Anterior cingulate cortex (tissue), 58 donors: ENCODE measurements at places on chromosomes 1 and 21.

- no peak for DNase-seq
Measured at GRCh38 chr1:39688706-39689105, 2.5 kb downstream of the HPCAL4 start.

- no peak for DNase-seq
Measured at GRCh38 chr1:208349694-208350330, 105.6 kb upstream of the PLXNA2 start.

DNA sequence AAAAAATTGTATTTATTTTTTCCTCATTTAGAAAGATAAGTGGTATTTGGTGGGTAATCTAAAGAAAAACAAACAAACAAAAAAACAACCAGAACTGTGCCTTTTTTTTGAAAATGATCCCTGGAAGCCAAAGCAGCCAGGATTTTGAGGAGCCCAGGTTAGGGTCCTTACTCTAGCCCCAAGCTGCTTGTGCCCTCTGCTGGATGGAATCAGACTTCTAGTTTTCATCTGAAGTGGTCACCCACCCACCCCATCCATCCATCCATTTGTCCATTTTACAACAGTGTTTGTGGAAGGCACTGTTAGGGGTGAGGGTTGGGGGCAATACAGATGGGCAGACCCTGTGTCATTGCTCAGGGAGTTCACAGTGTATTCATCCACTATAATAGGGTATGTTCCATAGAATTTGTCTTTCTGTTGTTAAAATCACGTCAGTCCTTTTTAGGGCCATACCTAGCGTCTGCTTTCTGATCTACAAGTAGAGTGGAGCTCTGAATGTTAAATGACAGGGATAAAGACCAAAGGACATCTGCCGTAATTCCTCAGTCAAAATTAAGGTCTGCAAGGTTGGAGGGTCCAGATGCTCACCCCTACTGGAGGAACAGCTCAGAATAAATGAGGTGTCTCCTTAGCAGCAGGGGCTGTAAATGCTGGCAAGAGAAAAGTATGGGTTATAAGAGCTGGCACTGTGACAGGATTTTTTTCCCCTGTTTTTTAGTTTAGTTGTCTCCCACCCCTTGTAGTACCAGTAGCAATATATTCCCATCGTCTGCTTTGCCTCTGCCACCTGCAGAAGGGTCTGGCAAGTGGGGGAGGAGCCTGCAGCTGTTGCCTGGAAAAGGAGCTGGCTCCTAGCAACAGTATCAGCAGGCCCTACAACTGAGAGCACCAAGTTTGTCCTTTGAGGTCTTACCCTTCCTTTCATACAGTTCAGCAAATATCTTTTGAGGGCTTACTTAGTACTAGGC lies 3.2 kb downstream of the LRRC42 start:
- DNase-seq: no peak

- peak; percentile 88 for DNase-seq
Measured at GRCh38 chr1:202861420-202862132, 27.4 kb downstream of the RABIF start.

DNA sequence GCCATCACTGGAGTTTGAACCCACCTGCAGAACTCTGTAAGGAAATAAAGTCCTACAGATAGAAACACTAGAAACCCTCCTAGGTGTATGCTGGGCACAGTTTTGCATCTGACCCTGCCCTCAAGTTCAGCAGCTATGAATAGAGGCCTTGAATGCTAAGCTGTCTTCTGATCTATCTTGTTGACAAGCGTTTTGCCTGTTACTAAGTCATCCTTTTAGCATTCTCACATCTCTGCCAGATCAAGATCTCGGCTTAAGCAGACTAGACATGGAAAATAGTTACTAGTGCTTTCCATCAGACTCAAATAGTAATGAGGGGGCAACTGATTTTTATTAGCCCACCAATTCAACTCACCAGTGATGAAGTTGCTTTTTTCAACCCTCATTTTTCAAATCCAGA lies 10.5 kb downstream of the TBX15 start:
- DNase-seq: no peak

GRCh38 chr1:6511056-6511455 lies 19.6 kb upstream of the PLEKHG5 start:
- DNase-seq: no peak

DNA sequence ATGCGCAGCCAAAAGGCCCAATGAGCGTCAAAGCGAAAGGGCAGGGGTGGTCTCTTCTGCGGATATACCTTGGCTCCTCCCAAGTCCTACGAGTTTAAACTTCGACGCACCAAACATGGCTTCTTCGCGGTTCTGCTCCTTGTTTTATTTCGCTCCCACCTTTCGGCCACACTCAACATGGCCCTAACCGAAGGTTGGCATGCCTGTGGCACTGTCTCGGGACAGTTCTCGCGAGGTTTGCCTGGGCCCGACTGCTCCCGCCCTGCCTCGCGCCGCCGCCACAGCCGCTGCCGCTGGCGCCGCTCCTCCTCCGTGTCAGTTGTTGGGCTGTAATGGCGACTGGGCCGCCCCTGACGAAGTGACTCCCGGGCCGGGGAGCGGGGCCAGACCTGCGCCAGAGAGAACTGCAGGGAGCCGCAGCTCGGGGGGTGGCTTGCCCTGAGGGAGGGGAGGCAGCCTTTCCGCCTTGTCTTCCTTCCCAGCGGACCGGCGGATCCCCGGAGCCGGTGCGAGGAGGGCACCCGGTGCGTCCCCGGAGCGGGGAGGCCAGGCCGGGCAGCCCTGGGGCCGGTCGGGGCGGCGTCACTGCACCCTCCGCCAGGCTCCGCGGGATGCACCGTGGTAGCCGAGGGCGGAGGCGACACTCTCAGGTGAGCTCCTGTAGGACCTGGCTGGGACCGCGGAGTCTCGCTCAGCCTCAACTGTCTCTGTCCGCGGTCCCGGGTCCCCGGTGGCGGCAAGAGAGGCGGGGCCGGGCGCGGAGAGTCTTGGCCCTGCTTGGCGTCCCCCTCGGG lies at the start of gene CEP350:
Gene CEP350, plus strand, starts transcription at position 318 of the 794 bp plus-strand sequence. CDS start 31,372 bp downstream, outside the sequence.
- peak; percentile 89 for DNase-seq

- DNase-seq: peak; percentile 84
Measured at GRCh38 chr1:198157241-198157846, 546 bp downstream of the NEK7 start.

DNA sequence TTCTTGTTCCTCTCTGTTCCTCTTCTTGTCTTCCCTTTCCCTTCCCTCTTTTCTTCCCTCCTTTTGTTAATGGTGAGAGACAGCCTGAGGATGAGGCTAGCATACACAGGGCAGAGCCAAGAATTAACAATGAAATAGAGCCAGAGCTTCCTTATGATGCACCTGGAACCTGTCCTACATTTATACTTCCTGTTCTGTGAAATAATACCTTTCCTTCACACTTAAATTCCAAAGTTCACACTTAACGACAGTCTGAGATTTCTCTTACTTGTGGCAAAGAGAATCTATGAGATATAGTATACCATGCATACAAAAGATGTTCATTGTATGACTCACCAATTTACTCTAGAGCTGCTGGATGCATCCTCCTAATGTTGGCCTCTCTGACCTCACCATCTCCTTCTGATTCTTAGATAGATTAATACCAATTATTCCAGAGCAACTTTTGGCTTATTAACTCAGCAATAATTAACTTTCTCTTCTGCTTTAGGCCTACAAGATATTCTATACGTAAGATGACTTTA lies 30.8 kb upstream of the TSNAX start:
- no peak for DNase-seq

DNA sequence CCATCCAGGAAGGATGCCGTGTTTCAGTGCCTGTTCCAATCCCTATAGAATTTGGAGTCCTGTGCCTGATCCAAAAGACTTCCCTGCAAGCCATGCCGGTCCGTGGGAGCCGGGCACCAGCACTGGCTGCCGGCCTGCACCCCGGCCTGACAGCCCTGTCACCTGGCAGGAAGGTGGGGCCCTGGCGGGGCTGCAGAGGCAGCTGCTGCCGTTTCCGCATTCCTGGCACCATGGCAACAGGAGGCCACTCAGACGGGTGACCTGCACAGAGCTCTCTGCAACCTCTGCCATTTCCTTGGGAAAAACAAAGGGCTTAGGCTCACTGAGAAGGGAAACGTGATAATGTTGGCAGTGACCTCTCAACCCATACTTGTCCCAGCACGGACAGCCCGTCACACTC lies 63.2 kb upstream of the TMEM51 start:
- DNase-seq: no peak

GRCh38 chr1:225813214-225813964 lies 3.5 kb downstream of the EPHX1 start:
- DNase-seq: no peak

DNA sequence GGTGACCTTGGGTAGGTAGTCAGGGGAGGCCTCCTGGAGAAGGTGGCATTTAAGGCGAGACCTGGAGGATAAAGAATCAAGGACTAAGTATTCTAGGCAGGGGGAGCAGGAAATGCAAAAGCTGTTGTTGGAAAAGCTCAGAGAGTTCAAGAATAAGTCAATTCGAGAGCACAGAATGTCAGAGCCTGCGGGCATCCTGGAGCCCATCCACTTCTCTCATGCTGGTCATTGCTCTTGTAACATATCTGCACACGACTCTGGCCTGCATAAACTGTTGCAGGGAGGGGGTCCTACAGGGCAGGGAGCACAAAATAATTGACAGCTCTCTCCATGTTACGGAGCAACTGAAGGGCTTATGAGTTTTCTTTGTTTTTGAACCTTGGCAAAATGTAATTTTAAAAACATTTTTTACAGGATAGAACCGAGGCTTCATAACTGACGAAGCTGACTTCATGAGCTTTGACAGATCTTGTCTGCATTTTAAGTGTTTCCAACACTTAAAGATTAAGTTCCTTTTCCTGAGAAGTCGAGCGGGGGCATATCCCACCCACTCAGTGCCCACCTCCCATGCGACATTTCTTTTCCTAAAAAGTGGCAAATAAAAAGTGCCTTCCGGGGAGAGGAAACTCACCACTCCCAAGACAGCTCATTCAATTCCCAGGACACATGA lies 4.2 kb downstream of the PLA2G5 start:
- no peak for DNase-seq

DNA sequence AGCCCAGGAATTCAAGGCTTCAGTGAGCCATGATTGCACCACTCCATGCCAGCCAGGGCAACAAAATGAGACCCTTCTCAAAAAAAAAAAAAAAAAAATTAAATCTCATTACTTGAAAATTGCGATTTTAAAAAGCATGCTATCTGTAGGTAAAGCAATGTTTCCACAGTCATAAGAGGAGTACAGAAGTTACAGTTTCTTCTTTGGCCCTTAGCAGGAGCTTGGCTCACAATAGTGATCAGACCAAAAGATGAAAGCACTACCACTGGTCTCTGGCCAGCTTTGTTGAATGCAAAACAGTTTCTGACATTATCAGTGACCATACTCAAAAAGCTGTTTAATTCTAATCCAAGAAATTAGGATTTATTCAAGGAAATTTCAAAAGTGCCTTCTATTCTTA lies 31.2 kb downstream of the VAV3 start:
- no peak for DNase-seq

- DNase-seq: no peak
Measured at GRCh38 chr1:176843352-176844297, 320.9 kb downstream of the ASTN1 start.

- no peak for DNase-seq
Measured at GRCh38 chr21:32611471-32611997, 643 bp downstream of the CFAP298 start.

DNA sequence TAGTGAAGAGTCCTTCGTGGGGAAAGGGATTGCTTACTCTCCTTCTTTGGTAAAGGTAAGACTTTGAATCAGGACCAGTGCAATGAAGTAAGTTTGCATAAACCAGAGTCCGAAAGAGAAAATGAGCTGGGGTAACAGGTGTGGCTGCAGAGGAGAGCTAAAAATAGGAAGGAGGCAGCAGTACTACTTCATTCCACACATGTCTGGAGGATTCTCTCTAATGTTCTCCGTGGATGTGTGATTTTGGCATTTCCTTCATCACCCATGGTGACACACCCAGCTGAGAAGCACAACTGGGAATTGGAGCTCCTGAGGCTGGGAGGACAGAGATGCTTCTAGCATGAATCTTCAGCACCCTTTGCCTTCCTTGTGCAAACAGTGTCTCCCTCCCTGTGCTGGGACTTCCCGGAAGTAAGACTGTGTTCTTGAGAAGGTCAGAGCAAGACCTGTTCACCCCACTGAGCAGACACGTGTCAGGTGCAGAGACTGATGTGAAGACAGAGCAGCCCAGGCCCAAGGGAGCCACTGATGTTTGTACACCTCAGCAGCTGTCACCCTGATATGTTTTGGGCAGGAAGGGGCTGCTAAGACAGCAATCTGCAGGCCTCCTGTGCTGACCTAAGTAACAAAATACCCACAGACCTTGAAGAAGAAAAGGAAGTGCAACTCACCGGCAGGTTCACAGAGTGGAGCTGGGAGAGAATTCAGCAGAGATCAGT lies 13.3 kb downstream of the FCRL1 start:
- no peak for DNase-seq

DNA sequence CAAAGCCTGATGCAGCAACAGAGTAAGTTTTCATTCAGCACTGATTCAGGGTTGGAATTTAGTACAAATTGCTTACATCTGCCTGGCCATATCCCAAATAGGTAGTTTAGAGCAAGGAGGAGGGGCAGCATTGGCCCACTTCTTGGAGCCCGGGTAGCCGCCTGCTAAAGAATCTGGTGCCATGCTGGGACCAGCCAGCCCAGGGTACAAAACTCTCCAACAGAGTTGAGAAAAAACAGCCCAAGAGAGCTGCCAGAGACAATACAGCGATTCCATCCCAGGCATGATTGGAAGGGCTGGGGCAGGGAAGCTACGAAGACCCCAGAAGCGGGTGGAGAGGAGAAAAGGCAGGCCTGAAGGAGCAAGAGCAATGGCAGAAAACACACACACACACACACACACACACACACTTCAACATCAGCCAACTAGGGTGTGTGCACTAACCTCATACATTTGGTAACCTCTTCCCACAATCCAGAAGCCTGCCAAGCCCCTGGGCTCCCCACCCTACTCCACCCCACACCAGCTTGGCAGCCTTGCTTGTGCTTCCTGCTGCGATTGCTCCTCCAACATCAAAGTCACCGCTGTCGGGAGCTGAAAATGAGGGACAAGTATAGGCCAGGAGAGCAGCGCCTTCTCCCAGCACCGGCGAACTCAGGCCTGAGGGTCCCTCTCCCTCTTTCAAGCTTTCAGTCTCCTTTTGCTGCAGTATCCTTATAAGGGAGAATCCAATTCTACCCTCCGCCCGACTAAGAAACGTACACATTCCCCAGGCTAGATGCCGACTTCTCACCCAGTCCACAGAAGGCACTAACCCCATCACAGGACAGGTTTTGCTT lies 1.2 kb downstream of the PIK3C2B start:
- no peak for DNase-seq

GRCh38 chr1:116567790-116568661 lies 2.8 kb downstream of the CD58 start:
- DNase-seq: no peak

DNA sequence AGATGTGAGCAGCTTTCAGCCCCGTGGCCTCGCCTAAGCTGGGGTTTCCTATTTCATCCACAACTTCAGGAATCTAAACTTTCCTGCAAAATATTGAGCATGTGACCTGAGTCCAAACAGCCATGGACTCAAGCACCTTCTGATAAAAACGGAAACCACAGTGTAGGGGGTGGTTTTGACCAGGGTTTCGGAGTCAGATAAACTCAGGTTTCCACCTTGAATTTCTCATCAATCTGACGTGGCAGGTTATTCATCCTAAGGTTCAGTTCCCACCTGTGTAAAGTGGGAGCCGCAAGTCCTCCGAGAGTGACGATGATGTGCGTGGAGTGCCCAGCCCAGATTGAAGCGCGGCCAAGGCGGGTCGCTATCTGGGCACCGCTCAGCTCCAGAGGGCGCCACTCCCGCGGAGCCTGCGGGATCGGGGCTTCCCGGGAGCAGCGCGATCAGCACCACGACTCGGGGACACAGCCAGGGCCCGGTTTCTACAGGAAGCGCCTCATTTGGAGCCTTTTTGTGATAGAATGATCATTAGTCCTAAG lies 871 bp upstream of the ETS2 start:
- peak; percentile 57 for DNase-seq

GRCh38 chr1:109895720-109896504 lies 14.7 kb upstream of the CSF1 start:
- DNase-seq: no peak

- no peak for DNase-seq
Measured at GRCh38 chr1:17066361-17067068, 12.7 kb upstream of the SDHB start.
